H7 (cell line): ENCODE measurements at places on chromosomes 7 and 10.
A peak's percentile ranks its signal among the peaks of the same experiment; 100 is the strongest.

DNA sequence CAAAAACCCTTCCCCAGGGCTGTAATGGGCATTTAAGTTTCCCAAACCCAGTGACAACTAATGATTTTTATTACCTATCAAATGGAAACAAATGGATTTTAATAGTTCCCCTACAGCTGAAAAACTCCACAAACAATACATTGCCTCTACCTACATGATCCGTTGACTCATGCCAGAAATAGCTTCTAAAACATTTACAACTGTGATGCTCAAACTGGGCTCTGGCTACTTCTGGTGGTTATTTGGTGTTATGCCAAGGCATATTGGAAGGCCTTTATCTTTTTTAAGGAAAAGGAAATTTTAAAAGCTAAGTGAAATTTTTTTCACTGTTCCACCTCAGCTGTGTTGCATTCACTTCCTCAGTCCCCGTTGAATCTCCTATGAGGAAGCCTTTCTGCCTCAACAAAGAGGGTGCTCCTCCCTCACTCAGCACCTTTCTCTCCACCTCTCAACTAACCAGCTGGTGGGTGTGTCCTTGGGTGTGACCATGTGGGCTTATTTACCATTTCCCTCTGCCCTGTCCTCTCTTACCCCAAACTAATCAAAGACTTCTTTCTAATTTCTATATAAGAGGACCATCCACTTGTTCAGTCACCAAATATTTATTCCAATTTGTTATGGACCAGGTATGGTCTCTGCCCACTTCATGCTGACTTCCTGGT is 82.9 kb downstream of the PRTFDC1 start:
- no peak for DNase-seq

- DNase-seq, result peak; percentile 68
These were observed 25.5 kb downstream of the VSIR start for GRCh38 chr10:71747551-71748523.

GRCh38 chr7:75945297-75946168 is 30.6 kb downstream of the POR start:
- DNase-seq, result no peak

GRCh38 chr10:114362826-114363355 is 41.4 kb downstream of the AFAP1L2 start:
- DNase-seq, result no peak

- DNase-seq, result no peak
These were observed 63.1 kb downstream of the BMPR1A start for GRCh38 chr10:86819567-86819966.

DNA sequence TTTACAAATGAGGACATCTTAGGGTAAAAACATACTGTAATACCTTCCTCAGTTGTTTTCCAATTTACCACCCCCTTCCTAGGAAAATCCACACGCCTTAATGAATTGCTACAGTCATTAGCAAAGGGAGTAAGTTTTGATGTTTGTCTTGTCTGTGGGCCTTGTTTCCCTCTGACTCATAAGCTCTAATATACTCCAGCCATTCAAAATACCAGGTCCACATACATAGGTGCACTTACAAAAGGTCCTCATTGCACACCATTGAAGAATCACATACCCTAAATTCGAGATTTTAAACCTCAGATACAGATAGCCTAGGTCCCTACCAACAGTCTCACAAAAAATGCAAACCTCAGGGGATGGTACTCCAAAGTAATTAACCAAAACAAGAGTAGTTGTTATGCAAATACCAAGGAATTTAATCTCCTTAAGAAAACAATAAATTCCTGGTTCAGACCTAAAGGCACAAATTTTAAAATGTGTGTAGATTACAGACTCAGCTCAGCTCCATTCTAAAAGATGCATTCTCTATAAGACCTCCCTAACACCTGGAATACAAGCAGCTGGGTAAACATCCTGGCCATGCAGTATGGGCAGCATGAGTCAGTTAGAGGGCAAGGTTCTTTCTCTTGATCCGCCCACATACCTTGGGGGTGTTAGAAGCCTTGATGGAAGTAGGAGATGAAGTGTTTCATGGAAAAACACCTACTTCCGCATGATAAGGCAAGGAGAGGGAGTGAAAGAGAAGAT is 3.0 kb upstream of the LIPK start:
- DNase-seq, result peak; percentile 14

GRCh38 chr10:89364531-89364930 is 13.3 kb upstream of the IFIT1B start:
- DNase-seq, result no peak

GRCh38 chr7:47371733-47372368 is 210.1 kb downstream of the TNS3 start:
- peak; percentile 71 for DNase-seq

GRCh38 chr7:157900011-157900410 is 563.2 kb downstream of the DNAJB6 start:
- no peak for DNase-seq

DNA sequence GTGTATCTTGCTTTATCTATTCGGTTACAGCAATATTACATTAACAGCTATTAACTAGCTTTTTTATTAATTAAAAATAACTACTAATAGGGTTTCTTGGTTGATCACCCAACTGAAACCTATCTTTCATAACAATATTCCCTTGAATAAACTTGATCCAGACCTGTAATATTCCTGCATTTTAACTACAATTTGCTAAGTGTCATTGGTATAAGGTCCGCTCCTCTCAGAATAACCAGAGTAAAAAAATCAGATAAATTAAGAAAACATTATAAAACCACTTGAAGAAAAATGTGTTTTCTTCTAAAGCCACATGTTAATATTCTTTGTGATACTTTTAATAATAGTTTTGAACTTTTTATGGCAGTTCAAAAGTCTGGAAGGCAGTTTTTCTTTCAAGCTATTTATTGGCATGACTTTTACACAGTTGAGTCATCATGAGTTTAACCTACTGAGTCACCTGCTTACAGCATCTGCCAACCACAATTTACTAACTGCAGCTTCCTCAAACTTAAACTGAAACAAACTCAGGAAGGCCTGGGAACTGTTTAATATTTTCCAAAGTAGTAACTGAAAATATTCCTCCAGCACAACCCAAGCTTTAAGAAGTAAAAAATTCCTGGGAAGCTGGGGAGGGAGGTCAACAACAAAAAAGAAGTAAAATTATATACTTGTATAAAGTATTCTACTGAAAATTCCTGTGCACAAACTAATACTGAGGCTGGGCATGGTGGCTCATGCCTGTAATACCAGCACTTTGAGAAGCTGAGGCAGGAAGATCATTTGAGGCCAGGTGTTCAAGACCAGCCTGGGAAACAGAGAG is 103.2 kb downstream of the NRBF2 start:
- no peak for DNase-seq

DNA sequence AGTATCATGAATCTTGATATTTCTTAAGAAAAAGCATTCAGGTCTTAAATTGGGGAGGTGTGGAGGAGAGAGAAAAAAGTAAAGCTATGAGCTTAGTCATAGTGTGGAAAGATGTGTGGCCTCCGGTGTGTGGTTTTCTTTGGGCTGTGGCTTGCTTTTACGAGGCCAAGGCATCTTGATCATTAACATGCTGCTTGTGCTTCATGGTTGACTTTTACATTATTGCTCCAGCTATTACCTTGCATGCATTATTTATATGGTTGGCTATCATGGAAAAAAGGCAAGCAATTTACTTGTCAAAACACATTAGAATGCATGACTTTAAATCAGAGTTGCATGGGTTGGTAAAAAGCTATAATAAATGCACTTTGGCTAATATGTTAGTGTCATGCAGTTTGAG is 300.7 kb upstream of the ADARB2 start:
- DNase-seq, result no peak

- DNase-seq, result no peak
These were observed 34.4 kb downstream of the RCC1L start for GRCh38 chr7:75039166-75039565.

DNA sequence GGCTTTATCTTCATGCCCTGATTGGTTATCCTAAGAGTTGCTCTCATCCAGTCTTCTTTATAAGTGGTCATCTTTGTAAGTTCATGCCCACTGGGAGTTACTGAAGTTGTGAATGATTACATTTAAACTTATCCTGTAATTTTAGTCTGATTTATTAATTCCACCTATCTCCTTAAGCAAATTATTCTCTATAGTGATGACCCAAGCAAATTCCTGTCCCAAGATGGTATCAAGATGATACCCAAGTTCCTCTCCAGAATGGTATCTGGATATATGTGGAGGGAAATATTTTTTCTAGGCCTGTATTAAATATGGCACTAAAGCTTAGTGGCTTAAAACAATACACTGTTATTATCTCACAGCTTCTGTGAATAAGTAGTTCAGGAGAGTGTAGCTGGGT is 22.6 kb upstream of the VOPP1 start:
- DNase-seq, result no peak

DNA sequence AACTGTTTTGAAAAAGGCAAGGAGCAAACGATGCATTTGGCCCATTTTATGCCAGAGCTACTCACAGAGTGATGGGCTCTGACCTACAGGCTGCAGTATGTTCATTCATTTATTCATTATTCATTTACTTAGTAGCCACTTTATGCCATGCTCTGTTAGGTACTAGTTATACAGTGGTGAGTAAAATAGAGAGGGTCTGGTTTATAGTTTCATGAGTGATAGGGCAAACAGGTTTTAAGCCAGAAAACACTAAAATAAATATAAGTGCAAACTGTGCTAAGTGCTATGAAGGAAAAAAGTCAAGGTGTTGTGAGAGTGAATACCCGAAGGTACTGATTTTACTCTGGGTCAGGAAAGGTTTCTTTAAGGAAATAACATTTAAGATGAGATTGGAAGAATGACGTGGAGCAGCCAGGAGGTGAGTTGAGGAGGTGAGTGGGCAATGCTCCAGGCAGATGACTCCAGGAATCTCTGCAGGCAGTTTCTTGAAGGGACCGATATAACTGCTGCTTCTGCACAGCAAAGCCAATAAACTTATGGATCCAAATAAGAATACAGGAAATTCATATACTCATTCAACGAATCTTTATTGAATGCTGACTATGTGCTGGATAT is 56.9 kb upstream of the FAM133B start:
- no peak for DNase-seq

- DNase-seq, result peak; percentile 85
These were observed 27.6 kb upstream of the BMS1 start for GRCh38 chr10:42755028-42755451.

GRCh38 chr7:2521341-2521745 is 1.8 kb downstream of the LFNG start:
- no peak for DNase-seq

DNA sequence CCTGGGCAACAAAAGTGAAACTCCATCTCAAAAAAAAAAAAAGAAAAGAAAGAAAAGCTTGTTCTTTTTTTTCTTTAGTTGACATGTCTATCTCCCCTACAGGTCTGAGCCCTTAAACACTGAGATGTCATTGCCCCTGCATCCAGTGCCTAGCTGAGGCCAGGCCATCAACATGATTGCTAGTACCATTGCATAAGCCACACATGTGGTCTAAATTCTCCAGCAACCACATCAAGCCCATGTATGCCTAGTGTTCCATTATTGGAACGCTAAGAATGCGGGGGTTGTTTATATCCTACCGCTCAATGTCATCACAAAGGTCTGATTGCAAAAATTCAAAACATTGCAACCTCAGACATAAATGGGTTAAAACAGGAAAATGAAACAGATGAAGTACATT is 62.7 kb downstream of the NPTX2 start:
- DNase-seq, result no peak
